Cerebellar nuclear complex (tissue), 1 donor: ENCODE measurements at places on chromosomes 13 and 19.

GRCh38 chr13:112722433-112723263 is 32.8 kb downstream of the ATP11A start:
- no peak for DNase-seq

- no peak for DNase-seq
Measured at GRCh38 chr19:52070496-52070895, 21.9 kb upstream of the ZNF432 start.

- DNase-seq = no peak
Measured at GRCh38 chr13:93736909-93737308, 510.3 kb downstream of the GPC6 start.

DNA sequence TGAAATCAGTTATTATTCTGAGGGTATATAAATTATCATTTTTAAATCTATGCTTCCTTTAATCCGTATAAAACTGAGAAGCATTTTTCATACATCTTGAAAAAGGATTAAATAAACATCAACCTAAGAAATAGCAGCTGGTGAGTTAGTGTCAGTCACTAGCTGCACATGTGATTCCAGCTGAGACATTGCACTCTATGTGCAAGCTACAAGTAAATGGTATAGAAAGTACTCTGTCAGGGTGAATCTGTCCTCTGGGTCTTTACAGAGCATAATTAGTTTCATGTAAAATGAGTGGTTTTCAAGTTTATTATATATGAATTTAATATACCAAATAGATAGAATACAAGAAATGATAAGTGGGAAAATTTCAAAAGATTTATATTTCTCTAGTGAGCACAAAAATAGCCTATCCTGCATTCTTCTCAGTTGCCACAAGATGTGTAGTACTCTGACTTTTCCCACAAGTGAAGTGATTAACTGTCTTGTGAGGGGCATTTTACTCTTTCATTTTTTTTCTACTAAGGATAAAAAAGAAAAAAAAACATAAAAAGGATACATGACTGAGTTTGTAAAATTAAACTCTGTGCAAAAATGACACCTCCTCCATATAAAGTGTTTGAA is 1372.1 kb downstream of the PCDH9 start:
- no peak for DNase-seq
